ENCODE measurements at places on chromosomes 13 and 19.
A peak's percentile ranks its signal among the peaks of the same experiment; 100 is the strongest.

DNA sequence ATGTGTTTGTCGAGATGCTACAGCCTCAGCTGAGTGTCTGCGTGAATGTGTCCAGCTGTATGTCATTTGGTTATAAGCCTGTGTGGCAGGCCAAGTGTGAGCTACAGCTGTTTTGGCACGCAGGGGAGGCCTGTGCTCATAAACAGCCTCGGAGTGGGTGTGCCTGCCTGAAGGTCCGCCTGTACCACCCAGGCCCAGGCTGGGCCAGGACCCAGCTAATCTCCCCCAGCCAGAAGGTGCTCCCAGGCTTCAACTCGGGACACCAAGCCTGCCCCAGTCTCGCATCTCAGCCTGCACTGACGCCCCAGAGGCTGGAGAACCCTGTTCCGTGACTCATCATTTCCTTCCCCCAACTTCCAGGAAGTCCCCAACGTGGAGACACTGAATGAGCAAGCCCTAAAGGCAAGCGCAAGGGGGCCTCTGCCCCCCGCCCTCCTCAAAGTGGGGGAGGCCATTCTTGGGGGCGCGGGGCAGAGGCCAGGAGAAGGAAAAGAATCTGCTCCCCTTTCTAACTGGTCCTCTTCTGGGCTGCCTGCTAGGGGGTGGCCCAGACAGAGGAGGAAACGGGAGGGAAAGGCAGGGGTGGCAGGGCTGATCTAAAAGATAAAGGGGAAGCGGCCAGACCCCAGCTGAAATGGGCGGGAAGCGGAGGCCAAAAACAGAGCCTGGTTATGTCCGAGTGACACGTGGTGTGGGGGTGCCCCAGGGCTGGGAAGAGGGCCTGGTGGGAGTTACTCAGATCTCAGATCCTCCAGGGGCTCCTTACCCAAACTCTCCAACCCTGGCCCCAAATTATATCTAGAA, 2.0 kb downstream of the SLC1A5 start:
- peak; percentile 89 for DNase-seq

DNA sequence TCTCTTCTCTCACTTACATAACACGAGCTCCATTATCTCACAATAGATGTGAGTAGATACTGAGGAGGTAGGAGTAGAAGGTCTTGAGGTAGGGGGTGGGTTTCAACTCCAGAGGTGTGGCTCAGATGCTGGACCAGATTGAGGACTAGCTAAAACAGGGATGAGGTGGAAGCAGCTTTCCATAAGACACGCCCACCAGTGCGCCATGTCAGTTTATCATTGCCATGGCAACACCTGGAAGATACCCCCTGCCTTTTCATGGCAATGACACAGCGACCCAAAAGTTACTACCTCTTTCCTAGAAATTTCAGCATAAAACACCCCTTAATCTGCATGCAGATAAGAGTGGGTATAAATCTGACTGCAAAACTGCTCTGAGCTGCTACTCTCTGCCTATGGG, 44.1 kb downstream of the KCTD15 start:
- no peak for DNase-seq

GRCh38 chr13:91563799-91564198, 165.4 kb downstream of the GPC5 start:
- peak; percentile 20 for DNase-seq

GRCh38 chr13:98652721-98653462, 76.0 kb upstream of the STK24 start:
- DNase-seq, result no peak

GRCh38 chr13:94239135-94239534, 240.3 kb downstream of the DCT start:
- DNase-seq, result no peak

DNA sequence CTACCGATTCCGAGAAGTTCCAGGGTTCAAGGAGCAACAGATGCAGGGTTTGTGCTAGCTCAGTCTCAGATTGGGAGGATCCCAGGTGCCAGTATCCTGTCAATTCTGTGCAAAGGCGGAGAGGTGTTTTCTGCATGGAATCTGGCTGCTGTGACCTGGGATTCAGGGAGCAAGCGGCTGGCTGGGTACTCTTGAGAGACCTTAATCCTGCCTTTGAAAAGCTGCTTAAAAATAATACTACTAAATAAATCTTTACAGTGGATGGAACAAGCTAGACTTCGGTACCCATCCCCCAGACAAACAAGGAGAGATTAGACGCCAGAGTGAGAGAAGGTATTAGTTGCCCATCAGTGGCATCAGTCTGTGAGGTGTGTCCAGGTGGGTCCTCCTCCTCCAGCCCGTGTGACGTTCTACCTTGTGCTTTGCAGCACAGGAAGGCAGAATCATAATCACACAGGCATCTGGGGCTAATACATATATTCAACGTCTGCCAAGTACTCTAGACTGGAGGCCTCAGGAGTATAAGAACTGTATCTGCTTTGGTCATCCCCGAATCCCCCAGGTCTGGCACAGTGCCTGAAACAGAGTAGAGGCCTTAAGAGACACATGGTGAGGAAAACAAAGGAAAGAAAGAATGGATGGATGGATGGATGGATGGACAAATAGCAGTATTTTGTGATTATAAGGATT, 230.6 kb downstream of the ZNF536 start:
- no peak for DNase-seq

GRCh38 chr19:3721887-3722442, 13.8 kb downstream of the TJP3 start:
- no peak for DNase-seq

DNA sequence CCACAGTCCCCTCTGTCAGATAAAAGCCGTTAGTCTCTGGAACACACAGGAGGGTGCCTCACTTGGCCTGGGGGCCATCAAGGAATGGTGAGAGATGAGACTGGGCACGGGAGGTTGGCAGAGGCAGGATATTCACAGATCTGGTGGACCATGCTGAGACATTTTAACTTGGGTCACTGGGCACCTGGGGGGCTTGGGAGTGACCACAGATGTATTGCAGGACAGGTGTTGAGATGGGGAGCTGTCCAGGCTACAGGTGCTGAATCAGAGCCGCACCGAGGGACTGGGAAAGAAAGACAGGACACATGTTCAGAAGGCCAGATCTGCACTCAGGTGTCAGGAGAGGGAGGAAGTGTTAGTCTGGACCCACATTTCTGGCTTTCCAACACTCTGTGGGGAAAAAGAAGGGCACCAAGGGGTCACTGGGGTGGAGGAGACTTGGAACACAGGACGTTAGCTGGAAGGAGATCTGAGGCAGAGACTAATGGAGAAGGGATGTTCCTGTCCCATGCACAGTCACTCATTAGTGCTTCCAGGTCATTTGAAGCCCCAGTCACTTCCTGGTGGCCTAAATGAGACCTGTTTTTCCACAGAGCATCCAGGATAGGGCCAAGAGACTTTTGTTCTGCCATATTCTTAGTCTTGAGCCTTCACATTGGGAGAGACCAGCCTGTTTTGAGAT, 56.1 kb downstream of the CHST8 start:
- no peak for DNase-seq

GRCh38 chr13:91056746-91057145, 290.7 kb upstream of the MIR17HG start:
- no peak for DNase-seq

GRCh38 chr19:12868540-12869112, 12.6 kb downstream of the DNASE2 start:
- no peak for DNase-seq

DNA sequence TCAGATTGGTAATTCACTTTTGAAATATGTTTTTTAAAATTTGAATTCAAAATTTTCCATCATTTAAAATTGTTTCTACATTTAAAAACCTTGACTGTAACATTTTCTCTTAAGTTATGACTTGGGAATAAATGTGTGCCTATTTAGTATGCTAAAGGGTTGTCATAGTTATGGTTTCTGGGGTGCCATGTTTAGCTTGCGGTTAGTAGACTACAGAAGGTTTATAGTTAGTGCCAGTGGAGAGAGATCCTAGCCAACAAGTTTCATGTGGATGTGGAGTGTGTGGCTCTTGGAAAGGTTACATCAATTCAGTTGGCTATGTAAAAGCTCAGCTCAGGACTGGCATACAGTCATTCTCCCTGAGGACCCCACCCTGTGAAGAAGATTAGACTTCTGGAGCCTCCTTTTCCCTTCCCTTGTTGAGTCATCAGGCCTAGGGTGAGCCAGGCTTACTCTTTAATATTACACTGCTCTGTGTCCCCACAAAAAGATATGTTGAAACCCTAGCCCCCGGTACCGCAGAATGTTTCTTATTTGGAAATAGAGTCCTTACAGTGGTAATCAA, 20.4 kb downstream of the LMO7 start:
- no peak for DNase-seq

DNA sequence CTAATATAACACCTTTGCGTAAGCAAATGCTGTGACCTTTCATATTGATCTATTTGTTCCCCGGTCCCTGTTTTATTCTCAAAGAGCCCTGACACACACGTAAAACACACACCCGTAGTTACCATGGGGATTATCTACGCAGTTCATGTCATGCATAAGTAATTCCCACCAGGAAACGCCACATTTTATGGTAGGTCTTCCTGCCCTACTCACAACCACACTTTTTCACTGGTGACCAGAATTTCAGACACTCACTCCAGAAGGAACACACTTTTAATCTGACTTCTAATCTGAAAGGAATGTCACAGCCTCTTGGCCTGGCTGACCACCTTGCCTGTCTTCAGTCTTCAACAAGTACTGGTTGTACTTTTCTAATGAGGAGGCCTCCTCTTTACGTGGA, 46.8 kb downstream of the SLC7A1 start:
- no peak for DNase-seq

All from femur (tissue), 1 donor.